Lower lobe of right lung (tissue), 2 donors: ENCODE measurements at places on chromosomes 7 and 10. TPM values are rescaled to one million over a fixed set of nuclear protein-coding genes. Genes with fewer than 3 reads are reported as not detected.
A peak's percentile ranks its signal among the peaks of the same experiment; 100 is the strongest.

GRCh38 chr7:115491744-115492380, 538.7 kb downstream of the TFEC start:
- DNase-seq = no peak

PRTFDC1 gene
- total RNA-seq = 3.8 TPM

GRCh38 chr7:84041649-84042048, 152.9 kb downstream of the SEMA3A start:
- DNase-seq = no peak

DNA sequence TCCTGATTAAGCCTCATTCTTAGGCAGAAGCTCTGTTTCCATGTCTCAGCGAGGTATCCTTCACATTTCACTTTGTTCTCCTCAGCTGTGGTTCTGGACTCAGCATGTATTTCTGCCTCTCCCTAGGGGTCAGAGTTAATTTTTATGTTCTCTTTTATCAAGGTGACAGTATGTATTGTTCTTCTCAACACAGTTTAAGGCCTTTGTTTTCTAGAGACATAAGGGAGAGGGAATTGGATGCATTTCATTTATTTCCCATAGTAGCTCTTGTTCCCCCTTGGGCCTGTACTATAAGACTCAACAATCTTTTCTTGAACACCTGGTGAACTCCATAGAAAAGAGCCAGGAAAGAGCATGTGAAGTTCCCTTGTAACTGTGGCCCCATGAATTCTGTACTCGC, 214.3 kb downstream of the ZWINT start:
- DNase-seq = no peak

GRCh38 chr7:125934539-125934938, 1004.9 kb upstream of the POT1 start:
- DNase-seq = no peak

DPYSL4 gene
- 2.1 TPM for total RNA-seq

DNA sequence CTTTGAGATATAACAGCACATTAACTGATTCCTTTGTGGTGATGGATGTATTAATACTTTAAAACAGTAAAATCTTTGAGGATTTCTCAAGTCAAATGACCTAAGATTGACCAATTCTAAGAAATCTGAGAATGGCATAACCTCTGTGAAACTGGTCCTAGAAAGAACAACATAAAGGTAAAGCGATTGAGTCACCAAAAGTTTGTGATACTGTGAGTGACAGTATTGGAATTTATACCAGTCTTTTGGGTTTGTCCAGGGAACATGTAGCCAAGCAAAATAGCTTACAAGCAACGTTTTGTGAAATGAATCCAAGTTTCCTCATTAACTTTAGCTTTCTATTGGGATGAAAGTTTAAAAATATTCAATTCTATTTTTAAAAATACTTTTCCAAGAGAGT, 157.4 kb upstream of the TMEM196 start:
- DNase-seq = no peak

A1CF gene
- total RNA-seq = not detected

- DNase-seq = no peak
Observed at GRCh38 chr10:5917305-5917704, 27.3 kb downstream of the FBH1 start.

NYAP1 gene
- 1.1 TPM for total RNA-seq

GRCh38 chr10:61338146-61338545, 115.0 kb downstream of the TMEM26 start:
- DNase-seq = no peak

- peak; percentile 33 for DNase-seq
Observed at GRCh38 chr7:30932562-30932961, 20.9 kb downstream of the AQP1 start.

DNA sequence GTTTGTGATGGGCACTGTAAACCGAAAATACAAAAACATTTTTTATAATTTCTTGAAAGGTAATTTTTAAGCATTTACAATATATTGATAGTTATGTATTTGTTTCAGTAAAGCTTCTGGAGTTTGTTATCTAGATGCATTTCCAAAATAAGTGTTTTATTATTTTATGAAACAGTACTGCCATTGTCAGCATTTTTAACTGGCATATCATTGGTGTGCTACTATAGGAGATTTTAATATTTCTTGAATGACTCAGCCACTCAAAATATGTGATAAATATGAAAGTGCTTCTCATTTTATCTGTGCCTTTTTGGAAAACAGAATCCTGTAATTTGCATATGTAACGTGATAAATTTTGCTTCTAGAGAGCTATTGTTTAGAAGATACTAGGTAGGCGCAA, 97.9 kb downstream of the ANKIB1 start:
- DNase-seq = no peak
